ENCODE measurements at places on chromosomes 7 and 10. TPM values are rescaled to one million over a fixed set of nuclear protein-coding genes. Genes with fewer than 3 reads are reported as not detected.

The CYP3A4 gene
- not detected for total RNA-seq

GRCh38 chr7:124459101-124460055 lies 306.2 kb downstream of the GPR37 start:
- H3K27me3 ChIP-seq, result no peaks in the 10 kb centered on the region
- no peak overlapping the region for H3K4me3 ChIP-seq
- no peaks in the 10 kb centered on the region for H3K36me3 ChIP-seq
- no peak overlapping the region for H3K27ac ChIP-seq
- DNase-seq, result no peak

DNA sequence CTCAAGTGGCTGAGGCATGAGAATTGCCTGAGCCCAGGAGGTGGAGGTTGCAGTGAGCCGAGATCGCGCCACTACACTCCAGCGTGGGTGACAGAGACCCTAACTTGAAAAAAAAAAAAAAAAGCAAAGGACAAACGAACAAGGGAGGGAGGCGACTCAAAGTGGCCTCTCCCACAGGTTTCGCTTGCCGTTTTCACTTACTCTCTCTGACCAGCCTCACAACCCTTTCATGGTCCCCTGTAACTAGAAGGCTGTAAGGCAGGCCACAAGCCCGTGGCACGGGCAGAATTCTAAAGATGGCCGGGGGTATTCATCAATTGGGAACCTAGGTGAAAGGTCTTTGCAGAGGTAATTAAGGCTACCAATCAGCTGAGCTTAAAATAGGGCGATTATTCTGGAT lies 25.5 kb downstream of the GNA12 start:
- peaks cover 68% of the 10 kb centered on the region for H3K4me1 ChIP-seq
- no peaks in the 10 kb centered on the region for H3K27me3 ChIP-seq
- no peaks in the 10 kb centered on the region for H3K36me3 ChIP-seq
- no peak overlapping the region for H3K4me3 ChIP-seq

The DPCD gene
- total RNA-seq, result 21.5 TPM

DNA sequence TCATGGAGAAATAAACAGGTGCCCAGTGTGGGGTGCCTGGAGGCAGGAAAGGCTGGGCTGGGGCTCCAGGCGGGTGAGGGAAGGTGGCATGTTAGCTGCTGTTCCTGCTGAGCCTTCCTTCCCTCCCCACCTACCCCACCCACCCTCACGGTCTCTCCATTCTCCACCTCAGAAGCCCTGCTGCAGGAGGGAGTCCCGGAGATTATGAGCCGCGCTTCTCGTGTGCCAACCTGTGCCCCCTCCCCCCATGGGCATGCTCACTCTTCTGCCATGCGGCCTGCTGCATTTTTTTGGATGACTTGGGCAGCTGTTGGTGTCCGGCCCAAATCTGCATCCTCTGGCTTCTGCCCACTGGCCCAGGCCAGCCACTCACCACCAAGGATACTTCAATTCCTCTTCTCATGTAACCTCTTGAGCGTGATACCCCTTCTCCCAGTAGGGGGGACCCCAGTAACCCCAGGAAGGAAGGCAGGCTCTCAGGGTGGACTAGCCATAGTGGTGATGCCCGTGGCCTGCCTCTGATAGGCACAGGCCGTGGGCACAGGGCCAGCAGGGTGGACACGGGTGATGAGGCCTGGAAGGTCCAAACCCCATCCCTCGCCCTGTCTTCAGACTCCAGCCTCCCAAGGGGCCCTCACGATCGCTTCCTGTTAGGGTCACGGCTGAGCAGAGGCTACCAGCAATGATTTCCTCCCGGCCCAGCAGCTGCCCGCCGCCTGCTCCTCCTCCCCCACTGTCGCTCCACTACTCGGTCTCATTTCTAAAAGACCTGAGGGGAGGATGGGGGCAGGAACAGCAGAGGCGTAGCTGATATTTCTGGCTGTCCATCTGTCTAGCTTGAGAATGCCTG lies 27.8 kb downstream of the UNC5B start:
- no peak overlapping the region for H3K27ac ChIP-seq
- H3K36me3 ChIP-seq, result no peaks in the 10 kb centered on the region
- DNase-seq, result no peak
- H3K27me3 ChIP-seq, result no peaks in the 10 kb centered on the region
- H3K4me1 ChIP-seq, result peaks cover 24% of the 10 kb centered on the region

GRCh38 chr7:141356161-141356560 lies 195.0 kb upstream of the AGK start:
- peaks cover 20% of the 10 kb centered on the region for H3K27me3 ChIP-seq
- no peaks in the 10 kb centered on the region for H3K36me3 ChIP-seq

DNA sequence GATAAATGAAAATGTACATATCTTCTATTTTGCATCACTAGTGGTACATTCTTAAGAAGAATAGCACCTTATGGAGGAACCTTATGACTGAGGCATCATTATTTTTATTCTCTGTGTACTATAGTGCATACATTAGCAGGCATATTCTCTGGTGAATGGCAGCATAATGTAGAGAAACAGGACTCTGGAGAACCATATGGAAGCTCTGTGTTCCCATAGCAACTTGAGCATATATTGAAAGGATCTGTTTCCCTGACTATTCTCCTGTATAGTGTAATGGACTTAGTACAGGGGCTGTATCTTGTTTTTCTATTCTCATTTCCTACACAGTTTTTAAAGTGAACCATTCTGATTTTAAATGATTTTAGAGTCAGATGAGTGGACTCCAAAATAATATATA lies 128.4 kb upstream of the SMIM30 start:
- H3K27ac ChIP-seq, result no peak overlapping the region
- H3K27me3 ChIP-seq, result no peaks in the 10 kb centered on the region
- H3K4me1 ChIP-seq, result no peaks in the 10 kb centered on the region
- H3K4me3 ChIP-seq, result no peak overlapping the region
- no peak for DNase-seq
- no peaks in the 10 kb centered on the region for H3K36me3 ChIP-seq

- H3K4me3 ChIP-seq, result no peak overlapping the region
- DNase-seq, result no peak
- H3K27me3 ChIP-seq, result no peaks in the 10 kb centered on the region
- H3K4me1 ChIP-seq, result no peaks in the 10 kb centered on the region
- H3K27ac ChIP-seq, result no peak overlapping the region
Measured at GRCh38 chr10:132612571-132613504, 75.3 kb downstream of the INPP5A start.

DNA sequence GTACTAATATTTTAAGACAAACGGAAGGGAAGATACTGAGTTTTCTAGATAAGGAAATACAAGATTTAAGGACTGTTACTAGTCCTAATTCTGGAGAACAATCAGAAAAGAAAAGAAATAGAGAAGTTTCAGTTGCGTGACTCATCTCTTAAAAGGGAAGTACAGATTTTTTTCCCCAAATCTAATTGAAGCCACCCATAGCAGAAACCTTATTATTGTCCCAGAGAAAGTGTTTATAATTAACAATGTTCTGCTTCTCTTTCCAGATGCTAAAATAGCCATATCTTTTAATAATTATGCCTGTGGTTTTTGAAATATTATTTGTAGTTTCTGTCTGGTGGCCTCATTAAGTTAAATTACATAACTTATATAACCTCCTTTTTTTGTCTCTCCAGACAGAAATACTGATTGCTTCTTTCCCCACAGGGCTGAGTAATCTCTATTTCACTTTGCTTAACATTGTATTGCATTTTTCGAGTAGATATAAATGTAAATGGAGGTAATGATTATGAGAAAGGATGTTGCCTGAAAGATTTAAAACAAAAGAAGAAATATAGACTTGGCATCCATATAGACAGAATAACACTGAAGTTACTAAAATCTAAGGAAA lies 240.7 kb upstream of the MBL2 start:
- H3K27ac ChIP-seq, result no peak overlapping the region
- H3K36me3 ChIP-seq, result no peaks in the 10 kb centered on the region
- no peak for DNase-seq

The COBL gene
- 49.4 TPM for total RNA-seq

DNA sequence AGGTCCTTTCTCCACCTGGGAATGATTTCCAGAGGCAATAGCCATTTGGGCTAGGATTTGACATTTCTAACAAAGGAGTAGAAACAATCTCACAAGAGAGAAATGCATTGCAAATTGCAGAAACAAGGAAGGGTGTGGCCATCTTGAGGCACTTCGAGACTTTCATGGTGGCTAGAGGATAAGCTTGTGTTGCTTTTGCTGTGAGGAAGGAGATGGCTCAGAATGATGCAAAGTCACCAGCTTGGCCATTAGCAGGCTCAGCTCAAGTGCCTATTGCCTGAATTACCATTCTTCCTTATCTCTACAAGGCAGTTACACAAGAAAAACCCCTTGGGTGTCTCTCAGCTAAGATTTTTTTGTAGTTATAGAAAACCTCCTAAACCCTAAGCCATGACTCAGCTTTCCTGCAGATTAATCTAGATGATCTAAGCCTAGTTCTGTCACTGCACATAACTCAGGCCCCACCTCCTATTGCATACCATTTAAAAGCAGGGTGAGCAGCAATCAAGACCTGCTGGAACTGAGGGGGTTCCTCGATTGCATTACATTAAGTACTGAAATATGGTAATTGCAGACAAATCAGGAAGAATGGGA lies 683.1 kb downstream of the NRG3 start:
- H3K4me1 ChIP-seq, result no peaks in the 10 kb centered on the region
- H3K27ac ChIP-seq, result no peak overlapping the region
- no peak overlapping the region for H3K4me3 ChIP-seq
- H3K27me3 ChIP-seq, result no peaks in the 10 kb centered on the region
- DNase-seq, result no peak
